Omental fat pad (tissue), 4 donors: ENCODE measurements at places on chromosomes 6 and 20.

DNA sequence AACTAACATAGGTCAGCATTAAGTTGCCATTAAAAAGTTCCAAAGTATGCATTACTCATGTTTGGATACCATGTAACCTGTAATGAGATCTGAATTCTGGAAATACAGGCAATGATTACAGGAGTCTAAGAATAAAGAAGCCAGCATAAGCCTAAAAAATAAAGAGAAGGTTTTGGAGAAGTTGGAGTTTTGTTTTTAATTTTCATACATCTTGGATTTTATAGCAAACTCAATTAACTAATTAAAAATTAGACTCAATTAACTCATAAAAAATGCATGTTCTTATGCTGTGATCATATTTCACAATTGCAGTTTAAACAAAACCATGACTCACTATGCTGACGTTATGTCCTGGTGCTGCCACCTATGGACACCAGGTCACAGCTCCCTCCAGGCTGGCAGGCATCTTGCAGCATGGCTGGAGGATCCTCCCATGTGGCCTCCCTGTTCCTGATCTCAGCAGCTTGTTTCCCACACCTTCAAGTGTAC is 648.8 kb upstream of the AGPAT4 start:
- no peak for DNase-seq

GRCh38 chr6:147204843-147205311 is 660 bp downstream of the STXBP5 start:
- DNase-seq = no peak

DNA sequence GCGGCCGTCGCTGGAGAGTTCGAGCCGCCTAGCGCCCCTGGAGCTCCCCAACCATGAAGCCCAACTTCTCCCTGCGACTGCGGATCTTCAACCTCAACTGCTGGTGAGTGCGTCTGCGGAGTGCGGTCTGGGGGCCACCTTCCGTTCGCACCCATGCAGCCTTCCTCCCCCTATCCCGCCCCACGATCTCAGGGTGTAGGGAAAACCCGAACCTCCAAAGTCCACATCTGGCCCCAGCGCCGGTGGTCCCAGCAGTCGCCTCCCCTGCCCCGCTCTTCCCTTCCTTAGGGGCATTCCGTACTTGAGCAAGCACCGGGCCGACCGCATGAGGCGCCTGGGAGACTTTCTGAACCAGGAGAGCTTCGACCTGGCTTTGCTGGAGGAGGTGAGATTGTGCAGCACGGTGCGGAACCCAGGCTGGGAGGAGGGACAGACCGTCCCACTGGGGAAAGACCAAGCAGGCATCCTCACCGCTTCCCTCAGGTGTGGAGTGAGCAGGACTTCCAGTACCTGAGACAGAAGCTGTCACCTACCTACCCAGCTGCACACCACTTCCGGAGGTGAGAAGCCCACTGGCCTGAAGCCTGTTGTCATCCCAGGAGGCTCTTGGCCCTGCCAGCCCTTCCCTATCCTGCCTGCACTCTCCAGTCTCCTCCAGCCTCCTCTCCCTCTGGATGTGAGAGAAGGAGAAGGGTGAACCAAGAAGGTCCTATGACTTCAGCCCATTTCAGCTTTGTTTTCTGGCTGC is 719 bp downstream of the SMPD2 start:
- DNase-seq = no peak

DNA sequence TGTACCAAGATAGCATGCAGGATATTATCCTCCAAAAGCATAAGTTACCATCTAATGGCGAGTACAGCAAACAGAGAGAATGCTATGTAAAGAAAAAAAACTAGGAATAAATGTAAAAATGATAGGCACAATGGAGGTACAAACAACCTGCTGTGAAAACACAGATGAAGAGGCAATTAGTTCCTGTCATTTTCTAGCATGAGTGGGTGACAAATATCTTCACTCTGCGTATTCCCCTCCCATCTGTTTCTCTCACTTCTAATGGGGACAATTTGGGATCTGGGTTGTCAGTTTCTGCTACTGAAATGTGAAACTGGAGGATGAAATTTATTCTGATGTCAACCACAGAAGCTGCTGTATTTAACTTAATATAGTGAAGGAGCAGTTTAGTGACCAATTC is 11.7 kb upstream of the PTPRK start:
- no peak for DNase-seq

DNA sequence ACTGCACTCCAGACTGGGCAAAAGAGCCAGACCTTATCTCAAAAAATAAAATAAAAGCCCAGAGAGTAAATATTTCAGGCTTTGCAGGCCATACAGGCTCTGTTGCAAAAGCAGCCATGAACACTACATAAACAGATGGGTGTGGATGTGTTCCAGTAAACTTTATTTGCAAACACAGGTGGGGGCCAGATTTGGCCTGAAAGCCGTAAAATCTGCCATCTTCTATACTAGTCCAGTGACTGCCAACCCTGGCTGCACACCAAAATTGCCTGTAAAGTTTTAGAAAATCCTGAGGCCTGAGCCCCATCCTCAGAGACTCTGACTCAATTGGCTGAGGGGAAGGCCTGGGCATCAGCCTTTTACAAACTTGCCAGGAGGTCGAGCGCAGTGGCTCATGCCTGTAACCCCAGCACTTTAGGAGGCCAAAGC is 103.6 kb downstream of the ZMYND8 start:
- DNase-seq = no peak

- no peak for DNase-seq
Observed at GRCh38 chr6:89034586-89035251, 45.8 kb upstream of the PNRC1 start.

GRCh38 chr6:33857093-33857931 is 53.5 kb upstream of the MLN start:
- no peak for DNase-seq

GRCh38 chr6:34239500-34239825 is 2.8 kb downstream of the HMGA1 start:
- DNase-seq = no peak

GRCh38 chr6:147099974-147100373 is 104.2 kb upstream of the STXBP5 start:
- no peak for DNase-seq

DNA sequence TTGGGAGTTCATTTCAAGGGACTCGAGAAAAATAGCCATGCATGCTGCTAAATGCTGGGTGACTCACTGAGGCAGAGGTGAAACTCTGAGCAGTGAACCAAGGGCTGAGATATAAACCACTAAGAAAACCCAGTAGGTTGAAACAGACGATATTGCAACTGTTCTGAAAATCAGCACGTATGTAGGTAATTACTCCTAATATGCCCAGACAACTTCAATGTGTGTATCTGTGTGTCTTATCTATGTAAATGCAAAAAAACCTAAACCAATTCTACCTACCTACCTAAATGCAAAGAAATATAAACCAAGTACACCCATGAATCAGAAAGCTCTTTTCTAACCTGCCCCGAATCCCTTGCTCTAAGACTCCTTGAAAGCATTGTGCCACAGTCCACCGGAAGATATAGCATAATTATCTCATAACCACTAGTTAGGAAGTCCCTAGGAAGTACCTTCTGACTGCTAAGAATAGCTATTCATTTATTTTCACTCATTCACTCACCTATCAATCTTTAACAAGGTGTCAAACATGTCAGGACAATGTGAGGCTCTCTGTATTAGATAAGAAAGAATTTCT is 458.7 kb upstream of the RUNX2 start:
- DNase-seq = no peak

- DNase-seq = no peak
Observed at GRCh38 chr6:69719602-69720193, 77.1 kb downstream of the LMBRD1 start.

GRCh38 chr6:53528107-53528506 is 16.8 kb downstream of the GCLC start:
- no peak for DNase-seq

DNA sequence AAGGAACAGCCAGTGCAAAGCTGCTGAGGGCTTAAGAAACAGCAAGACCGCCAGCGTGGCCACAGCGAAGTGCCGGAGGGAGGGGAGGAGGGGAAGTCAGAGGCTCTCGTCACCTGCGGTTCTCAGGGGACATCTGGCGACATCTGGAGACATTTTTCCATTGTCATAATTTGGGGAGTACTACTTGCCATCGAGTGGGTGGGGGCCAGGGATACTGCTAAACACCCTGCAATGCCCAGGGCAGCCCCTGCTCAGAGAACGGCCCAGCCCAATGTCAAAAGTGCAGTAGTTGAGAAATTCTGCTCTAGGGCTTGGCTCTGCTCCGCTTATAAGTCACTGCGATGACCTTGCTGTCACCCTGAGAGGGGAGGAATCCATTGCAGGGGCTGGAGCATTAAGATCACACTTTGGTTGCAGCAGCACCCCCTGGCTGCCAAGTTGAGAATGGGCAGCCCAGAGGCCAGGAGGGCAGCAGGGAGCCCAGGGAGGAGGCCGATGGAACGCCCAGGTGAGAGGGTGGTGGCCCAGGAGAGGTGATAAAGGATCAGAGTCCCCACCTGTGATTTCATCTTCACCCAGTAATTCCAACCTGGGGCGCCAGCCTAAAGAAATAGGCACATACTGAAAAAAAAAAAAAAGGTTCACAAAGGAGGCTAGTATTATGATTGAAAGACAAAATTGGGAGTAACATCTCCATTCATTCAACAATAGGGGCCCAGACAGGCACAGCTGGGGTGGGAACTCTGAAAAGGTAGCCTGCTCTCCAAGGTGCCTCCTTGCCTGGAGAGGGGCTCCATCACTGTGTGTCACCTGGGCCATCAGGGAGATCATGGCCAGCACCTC is 218.2 kb downstream of the BMP7 start:
- DNase-seq = no peak

DNA sequence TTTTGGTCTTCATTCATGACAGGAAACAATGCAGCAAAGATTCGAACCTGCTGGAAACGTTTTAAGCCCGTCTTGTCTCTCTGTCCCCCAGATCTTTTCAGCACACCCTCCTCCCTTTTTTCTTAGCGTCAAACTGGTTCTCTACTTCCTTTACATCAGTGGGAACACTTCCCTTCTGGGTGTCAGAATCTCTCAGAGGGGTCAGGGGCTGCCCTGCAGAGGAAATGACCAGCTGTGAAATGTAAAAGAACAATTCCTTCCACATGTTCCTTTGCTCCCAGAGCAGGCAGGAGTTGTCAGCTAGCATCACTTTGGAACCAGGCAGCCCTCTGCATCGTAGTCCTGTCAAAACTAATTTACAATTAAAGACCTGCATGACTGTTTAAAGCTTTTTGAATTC is 619.0 kb downstream of the TFAP2A start:
- DNase-seq = no peak

DNA sequence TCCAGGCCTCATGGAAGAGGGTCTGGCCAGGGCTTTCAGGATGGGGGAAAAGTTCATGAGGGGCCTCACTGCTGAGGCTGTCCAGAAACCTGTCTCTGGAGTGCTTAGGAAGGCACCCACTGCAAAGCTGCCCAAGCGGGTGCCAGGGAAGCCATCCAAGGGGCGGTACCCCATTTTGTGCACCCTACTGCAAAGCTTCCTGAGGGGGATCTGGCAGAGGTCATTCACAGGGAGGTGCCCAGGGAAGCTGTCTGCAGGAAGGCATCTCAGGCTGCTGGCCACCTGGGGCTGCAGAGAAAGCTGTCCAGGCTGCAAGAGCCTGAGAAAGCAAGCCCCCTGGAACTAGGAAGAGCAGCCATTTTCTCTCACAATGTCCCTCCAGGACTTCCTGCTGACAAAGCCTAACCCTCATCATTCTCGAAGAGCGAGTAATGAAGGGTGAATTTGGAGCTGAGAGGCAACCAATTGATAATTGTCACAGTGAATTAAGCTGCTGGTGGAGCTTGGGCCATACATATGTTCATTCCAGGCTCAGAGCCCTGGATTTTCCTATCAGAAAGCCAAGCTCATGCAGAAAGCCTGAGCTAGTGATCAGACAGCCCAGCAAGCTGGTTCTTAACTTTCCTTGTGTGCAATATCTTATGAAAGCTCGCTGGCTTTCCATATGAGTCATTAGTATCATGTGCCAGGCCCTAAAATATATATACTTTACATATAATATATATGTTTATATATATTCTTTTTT is 62.2 kb upstream of the SLC22A16 start:
- DNase-seq = no peak

- DNase-seq = no peak
Observed at GRCh38 chr20:2691663-2692035, 931 bp upstream of the EBF4 start.

GRCh38 chr6:36897609-36898008 is 11.9 kb downstream of the C6orf89 start:
- DNase-seq = no peak

- DNase-seq = no peak
Observed at GRCh38 chr6:96651816-96652215, 88.9 kb downstream of the FHL5 start.

DNA sequence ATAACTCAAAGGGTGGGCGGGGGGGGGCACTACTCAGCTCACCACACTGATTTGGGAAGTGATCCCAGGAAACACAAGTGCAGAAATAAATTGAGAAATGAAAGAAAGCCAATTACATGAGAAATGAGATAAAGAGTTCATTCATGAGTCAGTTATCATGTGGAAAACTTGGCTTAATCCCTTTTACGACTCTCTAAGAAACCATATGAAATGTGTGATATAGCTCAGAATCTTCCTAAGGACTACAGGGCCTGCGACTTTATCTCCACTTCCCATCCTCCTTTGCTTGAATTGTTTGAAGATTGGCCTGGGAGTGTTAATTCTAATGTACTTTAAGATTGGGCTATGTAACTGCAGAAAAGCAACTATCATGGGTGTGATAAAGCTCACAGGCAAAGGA is 3.6 kb upstream of the BTN2A2 start:
- no peak for DNase-seq

GRCh38 chr6:32982702-32983492 is 14.5 kb downstream of the BRD2 start:
- DNase-seq = no peak

DNA sequence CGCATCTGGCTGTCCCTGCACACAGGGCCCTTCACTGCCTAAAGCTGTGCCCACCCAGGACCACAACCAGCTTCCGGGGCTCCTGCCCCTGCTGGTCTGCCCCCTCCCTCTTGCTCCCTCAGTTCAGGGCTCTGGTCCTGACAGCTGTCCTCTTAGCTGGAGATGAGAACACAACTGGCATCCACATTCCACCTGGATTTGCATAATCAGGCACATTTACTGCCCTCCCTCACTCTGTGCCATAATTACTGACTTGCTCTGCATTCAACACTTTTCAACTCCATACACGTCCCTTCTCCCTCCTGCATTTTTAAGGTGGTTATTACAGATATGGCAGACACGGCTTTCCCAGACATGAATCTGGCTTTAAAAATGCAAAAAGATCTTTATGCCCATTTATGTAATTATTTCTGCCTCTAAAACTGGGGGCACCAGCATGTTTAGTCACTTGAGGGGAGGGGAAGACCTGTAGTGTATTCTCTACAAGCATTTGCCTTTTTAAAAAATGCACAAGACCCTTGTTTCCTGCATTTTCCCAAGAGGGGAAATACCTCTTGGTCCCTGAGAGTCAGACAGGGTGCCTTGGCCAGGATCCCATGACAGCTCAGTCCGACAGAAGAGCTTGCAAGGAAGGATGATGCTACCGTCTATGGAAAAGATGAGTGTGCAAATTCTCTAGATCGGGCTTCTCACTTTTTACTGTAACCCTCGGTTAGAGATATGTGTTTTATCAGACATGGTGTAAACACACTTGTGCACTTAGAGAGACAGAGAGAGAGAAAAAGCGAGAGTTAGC is 401.8 kb downstream of the PREX1 start:
- no peak for DNase-seq
